ENCODE measurements at places on chromosomes 3 and 15.

DNA sequence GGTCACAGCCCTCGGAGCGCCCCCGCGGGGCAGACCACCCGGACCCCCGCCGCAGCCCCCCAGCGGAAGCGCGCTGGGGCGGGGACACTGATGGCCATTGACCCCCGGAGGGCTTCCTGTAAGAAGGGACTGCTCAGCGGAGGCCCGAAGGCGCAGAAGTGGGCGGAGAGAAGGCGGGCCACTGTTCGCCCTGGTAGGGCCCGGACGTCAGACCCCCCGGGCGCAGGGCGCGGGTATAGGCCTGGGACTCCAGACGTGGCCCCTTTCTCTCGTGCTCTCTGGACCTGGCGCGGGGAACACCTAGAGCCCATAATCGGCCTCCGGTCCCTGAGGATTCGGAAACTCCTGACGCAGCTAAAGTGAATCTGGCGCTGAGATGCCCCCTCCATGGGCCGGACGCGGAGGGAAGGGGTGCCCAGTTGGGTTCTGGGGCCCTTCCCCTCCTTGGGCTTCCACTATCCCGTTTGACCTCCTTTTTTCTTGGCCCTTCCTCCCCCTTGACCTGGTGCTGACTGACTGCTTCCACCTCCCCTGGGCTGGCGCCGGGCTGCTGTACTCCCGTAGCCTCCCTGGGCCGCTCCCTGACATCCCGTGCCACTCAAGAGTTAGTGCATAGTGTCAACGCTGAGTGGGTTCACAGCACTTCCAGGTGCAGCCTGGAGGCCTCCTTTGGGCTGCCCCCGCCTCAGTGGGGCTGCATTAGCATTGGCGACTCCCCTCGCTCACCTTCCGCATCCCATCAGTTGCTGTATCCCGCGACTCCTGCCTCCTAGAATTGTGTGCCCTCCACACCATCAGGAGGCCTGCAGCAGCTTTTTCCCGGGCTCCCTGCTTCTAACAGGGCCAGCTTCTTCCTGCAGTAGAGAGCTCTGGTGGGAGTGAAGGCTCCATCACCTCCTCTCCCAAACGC lies 694 bp downstream of the ABTB1 start:
- peak; percentile 19 for DNase-seq

- DNase-seq = no peak
These were observed 88.3 kb upstream of the ADAMTSL3 start for GRCh38 chr15:83565553-83566159.

- DNase-seq = no peak
These were observed 8.4 kb upstream of the ATR start for GRCh38 chr3:142586803-142587406.

DNA sequence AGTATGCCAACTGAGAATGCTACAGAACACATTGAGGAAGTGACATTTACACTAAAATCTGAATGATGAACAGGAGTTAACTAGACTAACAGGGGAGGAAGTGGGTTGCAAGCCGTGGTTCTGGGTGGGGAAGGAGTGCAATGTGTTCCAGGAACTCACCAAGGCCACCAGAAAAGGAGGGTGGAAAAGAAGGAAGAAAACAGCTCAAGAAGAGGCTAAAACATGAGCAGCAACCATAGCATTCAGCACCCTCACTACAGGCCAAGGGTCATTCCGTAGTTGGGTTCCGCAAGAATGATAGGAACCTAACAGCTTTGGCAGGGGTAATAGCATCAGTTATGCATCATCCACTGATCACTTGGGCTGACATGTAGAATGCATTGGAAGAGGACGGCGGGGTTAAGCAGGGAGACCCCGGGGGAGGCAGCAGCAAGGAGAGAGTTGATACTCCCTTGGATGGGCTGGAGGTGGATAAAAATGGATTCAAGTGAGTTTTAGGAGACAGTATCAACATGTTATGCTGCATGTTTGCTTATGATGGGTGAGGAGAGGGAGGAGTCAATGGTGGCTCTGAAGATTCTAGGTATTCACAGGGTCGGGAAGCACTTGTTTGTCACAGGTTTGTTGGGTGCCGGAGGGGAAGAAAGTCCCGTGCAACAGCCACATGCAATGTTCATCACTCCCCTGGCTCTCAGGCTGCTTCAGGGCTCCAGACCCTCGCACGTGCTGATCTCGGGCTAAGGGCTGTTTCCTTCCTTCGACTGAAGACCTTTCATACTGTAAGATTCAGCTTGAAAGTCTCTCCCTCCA lies 53.2 kb downstream of the LIPC start:
- DNase-seq = no peak

- DNase-seq = peak; percentile 16
These were observed 114.9 kb upstream of the MEF2A start for GRCh38 chr15:99450896-99451358.
